ENCODE measurements at places on chromosomes 13 and 19.

- no peak for DNase-seq
These were observed 5.4 kb upstream of the NDUFB7 start for GRCh38 chr19:14577264-14577663.

GRCh38 chr13:113744197-113745000 lies 14.6 kb upstream of the TMEM255B start:
- no peak for DNase-seq

DNA sequence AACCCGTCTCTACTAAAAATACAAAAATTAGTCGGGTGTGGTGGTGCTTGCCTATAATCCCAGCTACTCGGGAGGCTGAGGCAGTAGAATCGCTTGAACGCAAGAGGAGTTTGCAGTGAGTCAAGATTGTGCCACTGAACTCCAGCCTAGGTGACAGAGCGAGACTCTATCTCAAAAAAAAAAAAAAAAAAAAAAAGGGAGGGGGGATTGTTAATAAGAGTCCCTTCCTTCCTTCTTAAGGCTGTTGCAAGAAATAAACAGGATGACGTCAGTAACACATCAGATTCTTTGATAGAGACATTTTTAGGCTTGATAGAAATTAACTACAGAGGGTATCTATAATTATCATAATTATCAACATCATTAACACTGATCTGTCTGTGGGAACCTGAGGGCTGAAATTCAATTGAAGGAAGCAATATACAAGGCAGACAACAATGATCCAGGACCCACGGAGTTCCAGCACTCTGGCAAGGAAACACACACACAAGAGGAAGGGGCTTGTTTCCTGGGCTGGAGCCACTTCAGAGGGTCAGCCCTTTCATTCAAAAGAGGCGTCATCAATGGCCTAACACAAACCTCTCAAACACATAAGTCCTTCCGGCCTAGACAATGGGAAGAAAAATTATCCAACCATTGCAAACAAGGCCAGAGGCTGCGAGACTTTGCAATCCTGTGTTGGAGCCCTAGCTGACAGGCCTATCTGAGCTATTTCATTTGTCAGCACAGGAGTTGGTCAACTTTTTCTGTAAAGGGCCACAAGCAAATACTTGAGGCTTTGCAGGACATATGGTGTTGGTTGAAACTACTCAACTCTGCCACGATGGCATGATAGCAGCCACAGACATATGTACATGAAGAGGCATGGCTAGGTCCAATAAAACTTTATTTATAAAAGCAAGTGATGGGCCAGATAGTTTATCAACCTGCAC lies 105.2 kb downstream of the INSR start:
- DNase-seq = peak; percentile 42

DNA sequence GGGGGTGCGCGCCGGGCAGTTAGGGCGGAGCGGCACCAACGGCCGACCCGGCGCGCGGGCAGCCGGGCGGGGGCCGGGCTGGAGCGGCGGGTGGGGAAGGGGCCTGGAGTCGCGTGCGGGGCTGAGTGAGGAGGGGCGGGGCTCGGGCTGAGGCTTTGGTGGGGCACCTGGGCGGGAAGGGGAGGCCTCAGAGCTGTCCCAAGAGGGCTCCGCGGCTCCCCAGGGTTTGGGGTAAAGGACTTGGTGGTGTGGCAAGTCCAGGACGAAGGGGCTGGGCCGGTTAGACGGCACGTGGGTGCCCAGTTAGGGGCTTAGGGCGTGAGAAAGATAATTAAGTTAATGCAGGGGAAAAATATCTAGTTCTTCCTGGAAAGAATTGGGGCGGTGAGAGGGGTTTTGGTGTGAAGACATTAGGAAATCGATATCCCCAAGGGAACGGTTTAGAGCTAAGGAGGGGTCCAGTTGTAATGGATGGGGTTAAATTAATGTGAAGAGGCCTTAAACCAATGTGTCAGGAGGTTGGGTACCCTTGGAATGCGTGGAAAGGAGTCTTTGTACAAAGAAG lies 496 bp downstream of the ZNF574 start:
- DNase-seq = peak; percentile 52

DNA sequence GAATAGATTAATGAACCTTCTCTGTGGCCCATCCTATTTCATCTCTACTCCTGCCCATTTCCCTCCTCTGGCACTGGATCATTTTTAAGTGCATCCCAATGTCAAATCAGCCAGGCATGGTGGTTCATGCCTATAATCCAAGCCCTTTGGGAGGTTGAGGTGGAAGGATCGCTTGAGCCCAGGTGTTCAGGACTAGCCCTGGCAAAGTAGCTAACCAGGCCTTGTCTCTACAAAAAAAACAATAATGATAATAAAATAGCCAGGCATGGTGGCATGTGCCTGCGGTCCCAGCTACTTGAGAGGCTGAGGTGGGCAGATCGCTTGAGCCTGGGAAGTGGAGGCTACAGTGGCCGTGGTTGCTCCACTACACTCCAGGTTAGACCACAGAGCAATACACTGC lies 517.0 kb downstream of the MYO16 start:
- DNase-seq = no peak

DNA sequence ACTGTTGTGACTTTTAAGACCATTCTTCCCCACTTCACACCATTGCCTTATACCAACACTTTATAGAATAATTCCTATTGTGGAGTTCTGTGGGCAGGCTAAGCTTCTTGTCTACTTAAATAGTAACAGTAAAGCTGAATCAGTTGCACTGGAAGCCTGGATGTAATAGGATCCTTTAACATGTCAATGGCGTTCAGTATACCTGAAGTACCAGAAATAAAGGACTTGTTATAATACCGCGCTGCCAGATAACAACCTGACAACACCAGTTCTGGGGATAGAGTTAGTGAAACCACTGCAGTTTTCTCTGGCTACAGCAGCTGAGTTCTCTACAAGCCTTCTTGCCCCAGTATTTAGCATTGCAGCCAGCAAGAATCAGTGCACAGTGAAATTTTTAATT lies 52.0 kb upstream of the TNFRSF19 start:
- no peak for DNase-seq

DNA sequence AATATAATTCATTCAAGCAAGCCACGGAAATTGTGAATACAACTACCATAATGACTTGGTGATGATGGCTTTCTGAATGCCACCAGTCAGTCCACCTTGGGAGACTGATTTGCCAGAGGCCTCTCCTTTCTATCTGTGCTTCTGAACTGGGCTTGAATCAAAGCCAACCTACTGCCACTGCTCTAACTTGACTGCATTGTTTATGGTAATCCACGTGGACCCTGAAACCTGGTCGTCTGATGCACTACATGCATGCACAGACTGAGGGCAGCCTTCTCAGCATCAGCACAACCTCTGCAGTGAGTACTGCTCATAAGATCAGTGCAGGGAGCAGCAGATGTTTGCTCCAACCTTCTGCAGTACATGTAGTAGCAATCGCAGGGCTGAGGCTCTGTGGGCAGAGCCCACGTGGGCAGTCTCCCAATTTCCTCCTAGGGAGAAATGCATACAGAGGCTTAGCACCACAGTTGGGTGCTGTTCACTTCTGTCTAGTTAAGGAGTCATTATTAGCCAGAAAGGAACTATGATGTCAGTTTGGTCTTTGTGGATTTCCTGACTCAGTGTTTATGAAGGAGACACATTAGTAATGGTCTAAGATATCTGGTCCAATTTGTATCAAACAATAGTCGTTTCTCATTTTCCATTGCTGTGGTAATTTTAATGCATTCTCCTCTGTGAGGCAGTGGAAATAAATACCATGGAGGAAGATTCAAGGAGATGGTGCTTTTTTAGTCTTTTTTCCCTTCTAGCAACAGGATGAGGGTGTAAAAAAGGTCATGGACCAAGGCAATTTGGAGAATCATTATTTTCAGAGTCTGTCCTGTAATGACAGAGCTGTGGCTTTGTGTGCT lies 82.5 kb downstream of the AKAP11 start:
- peak; percentile 76 for DNase-seq

DNA sequence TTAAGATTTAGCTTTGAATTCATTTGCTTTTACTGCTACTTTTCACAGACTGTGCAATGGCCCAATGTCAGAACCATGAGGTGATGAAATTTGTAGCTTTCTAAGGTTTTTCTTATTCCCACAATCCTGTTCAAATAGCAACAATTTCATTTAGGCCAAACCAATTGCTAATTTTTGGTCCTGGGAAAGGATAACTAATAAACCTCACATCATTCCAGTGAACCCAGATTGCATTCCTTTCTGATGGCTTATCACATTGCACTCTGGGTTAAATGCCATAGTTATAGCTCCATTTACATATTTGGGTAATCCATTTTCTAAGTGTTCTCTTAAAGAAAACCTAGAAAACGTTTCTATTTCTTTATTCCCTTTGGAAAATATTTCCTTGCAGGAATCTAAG lies 22.9 kb upstream of the POMP start:
- DNase-seq = no peak

- DNase-seq = no peak
These were observed 22.8 kb upstream of the CEBPG start for GRCh38 chr19:33350538-33351309.

DNA sequence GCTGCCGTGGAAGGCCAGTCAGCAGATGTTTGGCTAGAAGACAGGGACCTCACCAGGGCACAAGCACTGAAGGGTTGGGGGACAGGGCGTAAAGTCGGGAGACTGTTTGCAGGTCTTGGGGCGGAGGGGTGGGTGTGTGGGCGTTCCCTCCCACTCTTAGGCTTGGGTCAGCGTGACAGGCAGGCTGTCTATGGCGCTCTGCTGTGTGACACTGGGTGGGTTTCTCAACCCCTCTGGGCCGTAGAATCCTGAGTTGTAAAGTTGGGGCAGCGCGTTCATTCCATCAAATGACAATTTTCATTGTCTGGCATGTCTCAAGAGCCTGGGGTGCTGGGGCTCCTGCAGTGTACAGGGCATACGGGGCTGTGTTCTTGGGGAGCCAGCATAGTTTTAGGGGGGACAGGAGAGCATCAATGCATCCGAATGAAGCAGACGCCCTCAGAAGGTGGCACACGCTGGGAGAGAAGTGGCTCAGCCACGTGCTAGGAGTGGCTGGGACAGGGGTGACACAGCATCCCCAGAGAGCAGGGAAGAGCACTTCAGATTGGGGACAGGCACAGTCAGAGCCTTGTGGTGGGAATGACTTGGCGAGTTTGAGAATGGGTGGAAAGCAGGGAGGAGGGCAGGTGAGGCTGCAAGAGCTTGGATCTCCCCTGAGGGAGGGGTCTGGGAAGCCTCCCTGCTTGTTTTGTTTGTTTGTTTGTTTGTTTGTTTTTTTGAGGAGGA lies 4.4 kb downstream of the CRTC1 start:
- no peak for DNase-seq

GRCh38 chr13:112956571-112957294 lies 12.3 kb upstream of the MCF2L start:
- no peak for DNase-seq

Measured in GM12865 (cell line).